Activated CD4-positive, alpha-beta T cell treated with anti-CD3 and anti-CD28 coated beads for 1 hour (primary cell): ENCODE measurements at places on chromosomes 5 and 9.

- no peak for DNase-seq
These were observed 94.6 kb downstream of the SEMA6A start for GRCh38 chr5:116479776-116480675.

DNA sequence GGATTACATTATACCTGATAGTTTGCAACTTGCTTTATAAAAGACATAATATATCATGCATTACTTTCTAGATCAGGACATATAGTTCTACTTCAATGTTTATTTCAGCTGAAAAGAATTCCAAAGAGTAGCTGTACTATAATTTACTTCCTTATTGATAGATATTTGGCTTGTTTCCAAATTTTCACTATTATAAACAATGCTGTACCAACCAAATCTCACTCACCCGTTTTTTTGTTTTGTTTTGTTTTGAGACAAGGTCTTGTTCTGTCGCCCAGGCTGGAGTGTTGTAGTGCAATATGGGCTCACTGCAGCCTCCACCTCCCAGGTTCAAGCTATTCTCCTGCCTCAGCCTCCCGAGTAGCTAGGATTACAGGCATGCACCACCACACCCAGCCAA lies 132.7 kb downstream of the GNAQ start:
- DNase-seq, result no peak

- DNase-seq, result no peak
These were observed 17.5 kb upstream of the F2RL1 start for GRCh38 chr5:76801159-76801802.

DNA sequence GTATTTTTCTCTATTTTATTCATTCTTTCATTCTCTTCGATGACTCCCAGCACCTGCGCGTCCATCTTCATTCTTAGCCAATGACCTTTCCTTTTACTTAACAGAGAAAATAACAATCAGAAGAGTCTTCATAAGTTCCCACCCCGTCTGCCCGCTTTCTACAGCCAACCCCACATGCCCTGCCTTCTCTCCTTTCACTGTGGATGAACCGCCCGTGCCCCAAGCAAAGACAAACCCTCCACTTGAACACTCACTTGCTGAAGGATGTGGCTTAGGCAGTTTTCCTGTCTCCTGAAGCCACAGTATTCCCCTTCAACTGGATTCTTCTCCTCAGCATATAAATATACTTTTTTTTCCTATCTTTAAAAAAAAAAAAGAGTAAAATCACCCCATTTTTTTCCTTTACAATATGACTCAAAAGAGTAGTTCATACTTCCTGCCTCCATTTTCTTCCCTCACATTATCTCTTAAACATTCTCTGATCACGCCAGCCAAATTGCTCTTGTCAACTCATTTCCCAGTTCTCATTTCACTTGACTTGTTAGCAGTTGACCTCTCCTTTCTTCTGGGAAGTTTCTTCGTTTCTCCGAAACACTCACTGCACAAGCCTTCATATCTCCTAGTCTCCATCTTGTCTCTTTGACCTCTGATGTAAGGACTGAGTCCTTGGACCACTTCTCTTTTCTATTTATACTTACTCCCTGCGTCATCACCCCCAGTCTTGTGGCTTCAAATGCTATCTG lies 11.1 kb downstream of the NIPSNAP3B start:
- no peak for DNase-seq

DNA sequence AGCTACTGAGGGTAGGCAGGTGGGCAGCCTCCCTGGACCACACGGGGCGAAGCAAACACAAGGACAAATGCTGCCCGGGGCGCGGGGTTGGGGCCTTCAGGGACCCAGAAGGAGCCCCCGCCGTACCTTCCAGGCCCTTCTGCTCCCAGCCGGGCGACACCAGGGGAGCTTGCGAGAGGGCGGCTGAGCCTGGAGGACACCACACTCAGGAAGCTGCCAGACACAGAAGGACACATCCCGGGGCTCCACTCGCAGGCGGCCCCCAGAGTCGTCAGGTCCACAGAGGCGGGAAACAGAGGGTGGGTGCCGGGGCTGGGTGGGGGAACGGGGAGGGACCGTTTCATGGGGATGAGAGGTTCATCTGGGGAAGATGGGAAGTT lies 58.5 kb upstream of the UBAC1 start:
- DNase-seq, result no peak

DNA sequence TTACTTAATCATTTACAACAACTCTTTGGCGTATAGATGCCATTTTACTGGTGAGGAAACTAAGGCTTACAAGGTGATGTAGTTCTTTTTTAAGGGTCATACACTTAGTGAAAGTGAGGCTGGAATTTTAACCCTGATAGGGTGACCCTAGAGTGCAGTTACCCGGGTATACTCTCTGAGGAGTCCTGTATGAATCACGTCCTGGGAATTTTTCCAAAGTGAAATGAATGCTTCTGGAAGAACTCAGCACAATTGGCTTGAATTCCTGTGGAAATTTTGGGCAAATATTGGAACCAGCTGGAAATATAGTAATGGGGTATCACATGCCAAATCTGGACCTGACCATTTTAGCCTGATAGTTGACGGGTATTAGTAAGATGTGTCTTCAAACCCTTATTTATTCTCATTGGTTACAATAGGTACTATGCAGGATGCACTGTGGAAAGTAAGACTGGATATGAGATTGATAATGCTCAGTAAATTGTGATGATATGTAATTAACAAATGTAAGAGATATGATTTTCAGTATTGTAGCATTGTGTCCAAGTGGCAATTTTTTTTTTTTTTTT lies 14.8 kb downstream of the SUB1 start:
- no peak for DNase-seq
